ENCODE measurements at places on chromosomes 1 and 21. TPM values are rescaled to one million over a fixed set of nuclear protein-coding genes. Genes with fewer than 3 reads are reported as not detected.
A peak's percentile ranks its signal among the peaks of the same experiment; 100 is the strongest.

GRCh38 chr1:23484253-23485001 is 448 bp upstream of the ASAP3 start:
- DNase-seq, result peak; percentile 71

- DNase-seq, result no peak
Measured at GRCh38 chr1:116370181-116370580, 2.9 kb upstream of the ATP1A1 start.

DNA sequence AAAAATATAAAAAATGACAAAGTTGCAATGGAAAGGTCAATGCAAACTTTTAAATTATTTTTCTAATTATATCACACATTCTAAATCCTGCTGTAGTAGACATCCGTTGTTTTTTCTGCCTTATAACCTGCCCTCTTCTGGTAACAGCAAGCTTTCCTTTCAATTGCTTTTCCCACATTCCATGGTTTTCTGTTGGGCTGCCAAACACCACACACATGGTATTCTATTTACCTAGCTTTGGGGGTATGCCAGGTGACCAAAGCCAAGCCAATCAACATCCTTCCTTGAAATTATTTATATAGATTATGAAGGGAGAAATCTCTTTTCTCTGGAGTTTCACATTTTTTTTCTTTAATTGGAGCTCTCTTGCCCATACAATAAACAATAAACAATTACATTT is 3.4 kb upstream of the LAMC1 start:
- DNase-seq, result no peak

The FAM43B gene
- total RNA-seq, result 2.2 TPM

GRCh38 chr1:189500778-189501177 is 976.9 kb downstream of the BRINP3 start:
- no peak for DNase-seq

The NIT1 gene
- total RNA-seq, result 40.6 TPM

The LORICRIN gene
- not detected for total RNA-seq

DNA sequence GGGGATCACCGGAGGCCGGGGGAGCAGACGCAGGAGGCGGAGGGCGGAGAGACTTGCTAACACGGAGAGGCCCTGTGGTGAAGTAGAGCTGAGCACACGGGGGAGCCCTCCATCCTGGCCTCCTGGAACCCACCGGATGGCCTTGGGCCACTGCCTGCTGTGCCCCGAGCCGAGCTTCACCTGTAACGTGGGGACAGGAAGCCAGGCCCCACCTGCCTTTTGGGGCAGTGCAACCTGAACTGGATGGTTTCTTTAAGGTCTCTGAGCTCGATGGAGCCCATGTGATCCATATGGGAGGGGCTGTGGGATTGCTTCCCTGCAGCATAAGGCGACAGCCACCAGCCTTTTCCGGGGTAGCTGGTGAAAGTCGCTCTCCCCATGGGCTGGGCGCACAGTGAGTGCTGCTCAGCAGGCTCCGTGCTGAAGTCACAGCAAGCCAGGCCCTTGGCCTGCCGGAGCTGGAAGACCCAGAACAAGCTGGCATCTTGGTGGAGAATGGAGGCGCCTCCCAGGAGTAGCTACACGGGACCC is 35.8 kb downstream of the TFF3 start:
- DNase-seq, result no peak

GRCh38 chr1:21912038-21912758 is 24.9 kb downstream of the HSPG2 start:
- no peak for DNase-seq

DNA sequence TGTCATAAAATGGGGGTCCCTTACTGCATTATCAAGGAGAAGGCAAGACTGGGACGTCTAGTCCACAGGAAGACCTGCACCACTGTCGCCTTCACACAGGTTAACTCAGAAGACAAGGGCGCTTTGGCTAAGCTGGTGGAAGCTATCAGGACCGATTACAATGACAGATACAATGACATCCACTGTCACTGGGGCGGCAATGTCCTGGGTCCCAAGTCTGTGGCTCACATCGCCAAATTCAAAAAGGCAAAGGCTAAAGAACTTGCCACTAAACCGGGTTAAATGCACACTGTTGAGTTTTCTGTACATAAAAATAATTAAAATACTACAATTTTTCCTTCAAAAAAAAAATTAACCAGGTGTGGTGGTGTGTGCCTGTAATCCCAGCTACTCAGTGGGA is 22.1 kb downstream of the RASSF5 start:
- no peak for DNase-seq

DNA sequence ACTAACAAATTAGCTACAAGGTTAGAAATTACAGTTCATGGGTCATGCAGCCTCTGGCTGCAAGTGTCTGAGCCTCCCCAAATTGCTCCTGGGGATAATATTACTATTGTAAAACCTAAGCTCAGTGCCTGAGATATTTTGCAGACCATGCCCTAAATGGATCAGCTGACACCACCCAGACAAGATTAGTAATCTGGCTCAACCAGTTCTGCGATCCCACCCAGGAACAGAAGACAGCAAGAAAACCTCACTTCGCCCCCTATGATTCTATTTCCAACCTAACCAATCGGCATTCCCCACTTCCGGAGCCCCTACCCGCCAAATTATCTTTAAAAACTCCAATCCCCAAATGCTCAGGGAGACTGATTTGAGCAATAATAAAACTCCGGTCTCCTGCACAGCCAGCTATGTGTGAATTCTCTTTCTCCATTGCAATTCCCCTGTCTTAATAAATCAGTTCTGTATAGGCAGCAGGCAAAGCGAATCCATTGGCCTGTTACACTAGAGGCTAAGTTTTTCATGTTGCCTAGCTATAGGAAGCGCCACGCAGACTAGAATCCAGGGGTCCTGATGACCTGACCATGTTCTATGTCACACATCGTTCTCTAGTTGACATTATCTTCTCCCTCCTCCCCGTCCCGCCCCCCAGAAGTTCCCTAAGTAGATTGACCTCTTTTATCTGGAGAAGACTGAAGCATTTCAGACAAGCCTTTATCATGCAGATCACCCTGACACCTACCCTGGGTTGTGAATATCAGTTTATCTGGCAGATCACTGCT is 22.4 kb upstream of the ZFYVE9 start:
- DNase-seq, result no peak

The IPP gene
- 4.2 TPM for total RNA-seq

The HMGCS2 gene
- total RNA-seq, result not detected

The DMRTA2 gene
- total RNA-seq, result not detected

GRCh38 chr1:46012236-46012635 is 120.2 kb downstream of the PIK3R3 start:
- DNase-seq, result no peak

DNA sequence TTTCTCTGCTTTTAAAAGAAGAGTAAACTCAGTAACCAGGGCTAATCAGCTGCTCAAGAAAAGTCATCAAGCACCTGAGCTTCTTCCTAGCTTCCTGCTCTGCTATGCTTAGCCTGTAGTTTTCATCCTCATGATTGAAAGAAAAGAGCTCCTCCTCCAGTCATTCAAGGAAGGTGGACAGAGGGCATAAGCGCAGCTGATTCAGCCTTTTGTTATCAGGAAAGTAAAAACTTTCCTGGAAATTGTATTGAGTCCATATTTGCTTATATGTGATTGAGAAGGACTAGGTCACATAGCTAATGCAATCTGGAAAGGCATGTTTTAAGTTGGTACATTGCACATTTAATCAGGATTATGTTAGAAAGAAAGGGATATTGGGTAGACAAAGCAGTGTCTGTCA is 8.5 kb upstream of the BACH1 start:
- DNase-seq, result no peak

The ARHGEF11 gene
- total RNA-seq, result 32.4 TPM

DNA sequence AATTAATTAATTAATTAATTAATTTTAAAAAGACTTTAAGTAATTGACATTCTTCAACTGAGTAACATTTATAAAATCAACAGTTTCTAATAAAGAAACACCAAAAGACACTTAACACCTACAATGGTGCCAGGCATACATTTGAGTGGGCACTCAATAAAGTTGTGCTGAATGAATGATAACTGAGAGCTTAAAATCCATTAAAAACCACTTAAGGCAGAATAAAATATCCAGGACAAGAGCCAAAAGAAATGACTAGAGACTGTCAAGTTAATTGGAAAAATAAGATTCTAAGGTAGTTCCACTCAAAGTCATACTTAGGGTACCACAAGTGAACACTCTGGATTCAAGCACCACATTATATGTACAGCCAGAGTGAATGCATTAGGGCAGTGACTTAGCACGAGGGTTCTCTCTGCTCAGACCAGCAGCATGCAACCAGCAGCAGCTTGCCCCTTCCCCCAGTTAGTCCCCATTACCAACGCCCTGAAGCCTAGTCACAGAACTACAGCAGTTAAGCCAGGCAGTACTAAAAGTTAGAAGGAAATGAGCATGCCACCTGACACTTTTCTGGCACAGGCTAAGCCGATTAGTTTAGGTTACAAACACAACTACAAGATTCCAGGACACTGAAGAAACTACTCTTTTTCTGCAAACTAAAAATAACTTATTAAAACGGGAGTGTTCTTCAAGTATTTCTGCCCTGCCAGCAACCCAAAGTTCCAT is 46.5 kb downstream of the LUZP1 start:
- no peak for DNase-seq

- DNase-seq, result no peak
Measured at GRCh38 chr1:223225481-223225880, 82.4 kb upstream of the TLR5 start.

GRCh38 chr1:63575340-63575826 is 17.8 kb upstream of the PGM1 start:
- DNase-seq, result no peak

- DNase-seq, result no peak
Measured at GRCh38 chr1:73948055-73948454, 249.9 kb downstream of the LRRIQ3 start.

DNA sequence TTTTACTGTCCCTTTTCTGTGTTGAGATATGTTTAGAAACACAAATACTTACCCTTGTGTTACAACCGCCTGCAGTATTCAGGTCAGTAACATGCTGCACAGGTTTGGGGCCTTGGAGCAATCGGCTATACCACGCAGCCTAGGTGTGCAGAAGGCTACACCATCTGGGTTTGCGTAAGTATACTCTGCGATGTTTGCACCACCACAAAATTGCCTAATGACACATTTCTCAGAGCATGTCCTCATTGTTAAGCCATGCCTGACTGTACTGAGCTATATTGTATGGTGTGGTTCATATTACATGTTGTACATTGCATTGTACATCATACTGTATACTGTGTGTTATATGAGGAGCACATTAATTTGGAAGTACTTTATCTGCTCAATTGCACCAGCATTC is 247.4 kb downstream of the RHOU start:
- no peak for DNase-seq

DNA sequence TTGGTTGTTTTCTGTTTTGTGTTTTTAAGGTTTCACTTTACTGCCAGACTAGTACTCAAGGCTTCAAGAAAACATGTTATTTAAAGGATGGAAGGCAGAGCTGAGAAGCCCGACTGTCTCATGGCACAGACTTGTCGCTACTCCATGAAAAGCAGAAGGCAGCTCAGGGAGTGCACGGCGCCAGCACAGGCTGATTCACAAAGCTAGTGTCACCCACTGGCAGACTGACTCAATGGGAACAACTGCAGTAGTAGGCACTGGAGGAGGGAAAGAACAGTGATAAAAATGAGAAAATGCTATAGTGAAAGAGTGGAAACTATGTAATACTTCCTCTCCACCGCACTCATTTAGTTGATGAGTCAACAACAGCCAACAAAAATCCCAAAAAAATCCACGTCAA is 14.7 kb downstream of the HSF2BP start:
- DNase-seq, result no peak

The CLCNKB gene
- 1.4 TPM for total RNA-seq

The VAMP4 gene
- total RNA-seq, result 13.9 TPM

- DNase-seq, result no peak
Measured at GRCh38 chr1:220336391-220337031, 64.3 kb upstream of the RAB3GAP2 start.

DNA sequence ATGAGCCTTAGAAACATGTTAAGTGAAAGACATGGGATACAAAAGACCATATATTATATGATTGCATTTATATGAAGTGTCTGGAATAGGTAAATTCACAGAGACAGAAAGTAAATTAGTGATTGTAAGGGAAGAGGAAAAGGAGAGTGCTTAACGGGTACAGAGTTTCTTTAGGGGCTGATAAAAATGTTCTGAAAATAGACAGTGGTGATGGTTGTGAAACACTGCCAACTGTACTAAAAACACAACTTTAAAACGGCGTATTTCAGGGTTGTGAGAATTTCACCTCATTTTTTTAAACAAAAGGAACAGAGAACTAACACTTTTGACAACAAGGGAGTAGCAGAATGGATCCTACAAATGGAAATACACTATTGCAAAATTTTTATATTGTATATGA is 13.4 kb downstream of the COP1 start:
- DNase-seq, result no peak

The KCNA3 gene
- 0.95 TPM for total RNA-seq

DNA sequence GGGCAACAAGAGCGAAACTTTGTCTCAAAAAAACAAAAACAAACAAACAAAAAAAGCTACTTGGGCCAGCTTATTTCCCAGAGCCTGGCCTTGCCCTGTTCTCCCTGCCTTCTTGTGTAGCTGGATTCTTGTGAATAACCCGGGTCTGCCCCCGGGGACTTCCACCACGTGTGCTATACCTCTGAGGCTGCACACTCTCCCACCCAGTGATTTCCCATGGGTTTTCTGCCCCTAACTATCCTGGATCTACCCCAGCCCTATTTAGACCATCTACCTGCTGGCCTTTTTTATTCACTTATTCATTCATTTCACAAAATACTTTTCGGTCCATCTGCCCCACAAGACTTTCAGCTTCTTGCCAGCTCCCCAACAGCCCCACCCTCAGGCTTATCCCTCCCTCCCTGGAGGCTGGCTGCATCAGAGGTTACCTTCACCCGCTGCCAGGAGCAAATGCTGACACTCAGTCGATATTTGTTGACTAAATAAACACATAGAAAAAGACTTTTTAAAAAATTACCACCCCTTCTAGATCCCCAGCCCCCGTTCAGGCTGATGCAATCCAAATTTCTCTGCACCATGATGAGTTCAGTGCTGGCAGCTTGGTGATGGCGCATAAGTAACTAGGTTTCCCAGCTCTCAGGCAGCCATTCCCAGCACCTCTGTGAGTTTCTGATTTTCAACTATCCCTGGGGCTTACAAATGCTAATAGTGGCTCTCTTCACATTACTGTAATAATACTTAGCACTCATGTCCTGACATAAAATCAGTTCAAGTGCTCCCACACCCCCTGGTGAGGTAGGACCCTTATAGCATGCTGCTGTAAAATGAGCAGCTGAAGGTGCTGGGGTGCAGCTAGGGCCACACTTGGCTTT is 30.7 kb upstream of the TARBP1 start:
- DNase-seq, result no peak

- DNase-seq, result no peak
Measured at GRCh38 chr1:8061210-8061609, 35.1 kb upstream of the ERRFI1 start.
